ENCODE measurements at places on chromosomes 11 and 22.

- no peak for DNase-seq
Measured at GRCh38 chr11:20172721-20173447, 12.6 kb upstream of the DBX1 start.

DNA sequence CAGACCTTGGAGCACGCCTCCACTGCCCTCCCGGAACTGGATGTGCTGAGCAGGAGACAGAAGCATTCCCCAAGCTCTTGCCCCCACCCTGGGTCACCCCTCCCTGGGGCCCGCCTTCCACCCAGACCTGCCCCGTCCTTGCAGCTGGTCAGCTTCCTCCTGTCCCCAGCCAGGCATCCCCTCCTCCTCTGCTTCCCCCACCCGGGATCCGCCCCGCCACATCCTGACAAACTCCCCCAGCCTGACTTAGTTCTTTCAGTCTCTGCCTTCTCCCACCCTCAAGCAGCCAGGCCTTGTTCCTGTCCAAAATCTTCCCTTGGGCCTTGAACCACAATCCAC is 1.1 kb upstream of the PLXNB2 start:
- no peak for DNase-seq

DNA sequence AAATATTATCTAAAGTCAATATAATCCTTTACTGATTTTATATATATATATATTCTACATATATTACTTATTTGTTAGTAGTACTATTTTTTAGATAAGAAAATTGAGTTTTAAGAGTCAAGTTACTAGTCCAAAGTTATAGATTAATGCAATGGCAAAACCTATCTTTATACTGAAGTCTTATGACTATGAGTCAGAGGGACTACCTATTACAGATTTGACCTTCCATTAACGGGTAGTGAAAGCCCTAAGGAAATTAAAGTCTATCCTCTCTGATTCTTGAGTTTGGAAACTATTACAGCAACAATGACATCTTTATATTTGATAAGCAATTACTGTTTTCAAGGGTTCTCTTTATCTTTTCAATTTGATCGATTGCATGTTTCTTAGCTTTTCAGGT is 315.8 kb downstream of the CASP12 start:
- DNase-seq: no peak

DNA sequence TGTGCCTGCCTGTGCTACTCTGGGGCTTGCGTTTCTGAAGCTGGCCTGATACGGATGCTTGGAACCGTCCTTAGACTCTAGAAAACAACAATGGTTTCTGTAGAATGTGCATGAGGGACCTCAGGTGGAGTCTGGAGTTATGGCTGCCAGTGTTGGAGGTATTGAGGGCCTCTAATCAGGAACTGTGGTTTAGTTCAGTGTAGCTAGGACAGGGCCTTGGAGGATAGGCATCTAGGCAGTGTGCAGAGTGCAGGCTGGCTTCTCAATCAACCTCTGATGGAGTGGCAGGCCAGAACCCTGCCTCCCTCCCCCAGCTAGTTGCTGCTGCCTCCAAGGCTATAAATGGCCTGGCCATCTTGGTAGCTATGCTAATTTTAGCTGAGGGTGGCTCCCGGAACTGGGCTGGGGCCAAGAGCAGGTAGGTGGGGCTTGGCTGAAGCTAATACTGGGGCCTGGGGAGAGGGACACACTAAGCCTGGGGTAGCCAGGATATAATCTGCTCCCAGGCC is 4.0 kb downstream of the STIM1 start:
- DNase-seq: no peak

DNA sequence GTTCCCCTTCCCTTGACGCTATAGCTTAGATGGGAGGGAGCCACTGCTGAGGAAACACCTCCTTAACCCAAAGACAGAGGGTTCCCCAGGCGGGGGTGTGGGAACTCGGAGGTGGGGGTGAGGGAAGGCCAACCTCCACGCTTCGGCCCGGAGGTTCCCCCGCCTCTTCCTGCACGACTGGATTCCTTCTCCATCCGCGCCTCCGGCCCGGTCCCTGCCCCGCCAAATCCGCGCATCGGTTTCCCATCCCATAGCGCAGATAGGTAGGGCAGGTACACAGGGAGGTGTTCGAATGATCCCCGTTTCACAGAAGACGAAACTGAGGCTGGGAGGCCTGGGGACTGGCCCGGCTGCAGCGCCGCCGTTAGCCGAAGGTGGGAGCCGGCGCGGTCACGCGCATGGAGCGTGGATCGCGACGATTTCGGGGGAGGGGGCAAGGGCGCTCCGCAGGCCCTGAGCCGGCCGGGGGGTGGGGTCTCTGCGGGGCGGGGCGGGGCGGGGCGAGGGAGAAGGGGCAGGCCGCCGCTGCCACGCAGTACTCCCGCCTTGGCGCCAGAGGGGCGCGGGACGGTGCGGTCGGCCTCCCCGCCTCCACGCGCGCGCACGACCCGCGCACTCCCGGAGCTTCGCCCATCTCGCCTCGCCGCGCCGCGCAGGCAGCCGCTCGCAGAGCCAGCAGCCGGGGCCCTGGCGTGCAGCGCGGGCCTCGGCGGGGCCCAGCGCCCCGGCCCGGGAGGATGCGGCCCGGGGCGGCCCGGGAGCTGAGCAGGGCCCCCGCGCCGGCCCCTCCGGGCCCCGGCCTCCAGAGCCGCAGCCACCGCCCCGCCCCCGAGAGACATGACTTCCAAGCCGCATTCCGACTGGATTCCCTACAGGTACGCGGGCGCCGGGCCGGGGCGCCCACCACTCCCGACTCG is at the start of gene TUB:
Gene TUB (plus strand): TSS at position 538 of the 917 bp plus-strand sequence. CDS start 300 bp downstream, at position 838.
- DNase-seq: no peak

DNA sequence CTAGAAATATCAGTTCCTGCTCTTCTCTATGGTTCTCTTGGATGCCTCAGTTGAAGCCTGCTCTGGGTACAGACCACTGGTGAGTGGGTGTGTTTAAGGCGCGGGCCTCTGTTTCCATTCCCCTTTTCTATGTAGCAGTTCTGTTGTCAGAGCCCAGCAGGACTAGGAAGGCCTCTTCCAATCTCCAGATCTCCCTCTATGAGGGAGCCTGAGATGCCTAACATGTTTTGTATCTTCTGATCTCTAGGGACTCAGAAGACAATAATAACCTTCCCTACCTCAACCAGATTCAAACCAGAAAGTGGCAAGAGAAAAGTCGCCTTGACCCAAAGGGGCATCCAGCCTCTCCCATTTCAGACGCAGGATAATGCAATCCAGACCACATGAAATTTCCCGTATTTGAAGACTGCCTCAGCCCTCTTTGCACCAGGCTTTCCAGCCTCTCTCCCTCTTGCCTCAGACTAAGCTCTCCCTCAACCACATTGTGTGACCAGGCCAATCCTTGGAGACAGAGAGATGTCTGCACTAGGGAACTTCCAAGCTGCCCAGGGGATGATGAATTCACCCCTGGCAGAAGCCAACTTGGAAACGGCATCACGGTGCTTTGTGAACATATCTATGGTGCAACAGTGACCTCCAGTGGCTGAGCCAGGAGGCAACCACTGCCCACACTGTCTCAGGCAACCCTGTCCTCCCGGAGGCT is 150.1 kb upstream of the UBASH3B start:
- DNase-seq: peak; percentile 28

GRCh38 chr11:72604256-72604655 is 70.0 kb downstream of the PDE2A start:
- no peak for DNase-seq

- no peak for DNase-seq
Measured at GRCh38 chr22:24550902-24551435, 4.0 kb downstream of the GUCD1 start.

GRCh38 chr11:2444821-2445745 is at the start of gene KCNQ1:
Gene KCNQ1, plus strand, starts transcription at chr11:2445008. Its CDS starts 91 bp downstream, at chr11:2445099.
- DNase-seq: peak; percentile 67

GRCh38 chr11:69400140-69400539 is 81.3 kb upstream of the LINC01488 start:
- DNase-seq: no peak

DNA sequence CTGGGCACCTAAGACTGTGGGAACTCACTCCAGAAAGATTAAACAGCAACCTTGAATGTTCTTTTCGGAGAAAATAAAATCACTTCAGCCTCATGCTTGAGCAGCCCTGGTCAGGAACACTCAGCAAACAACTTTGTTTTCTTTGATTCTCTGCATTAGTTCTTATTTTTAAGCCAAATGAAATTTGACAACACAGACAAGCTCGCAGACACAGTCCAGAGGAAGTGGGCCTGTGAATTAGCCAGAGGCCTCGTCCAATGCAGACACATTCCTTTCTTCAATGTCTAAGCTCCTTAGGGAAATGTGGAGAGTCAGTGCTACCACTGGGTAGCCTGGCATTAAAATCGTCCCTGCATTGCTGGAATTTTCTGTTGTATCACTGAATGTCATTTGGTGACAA is 62.9 kb upstream of the CSNK2A3 start:
- DNase-seq: no peak

GRCh38 chr11:12362857-12363256 is 14.5 kb upstream of the PARVA start:
- peak; percentile 15 for DNase-seq

GRCh38 chr22:50676180-50676636 is 3.6 kb downstream of the SHANK3 start:
- DNase-seq: no peak

- DNase-seq: peak; percentile 30
Measured at GRCh38 chr11:18578975-18579598, 9.4 kb downstream of the UEVLD start.

DNA sequence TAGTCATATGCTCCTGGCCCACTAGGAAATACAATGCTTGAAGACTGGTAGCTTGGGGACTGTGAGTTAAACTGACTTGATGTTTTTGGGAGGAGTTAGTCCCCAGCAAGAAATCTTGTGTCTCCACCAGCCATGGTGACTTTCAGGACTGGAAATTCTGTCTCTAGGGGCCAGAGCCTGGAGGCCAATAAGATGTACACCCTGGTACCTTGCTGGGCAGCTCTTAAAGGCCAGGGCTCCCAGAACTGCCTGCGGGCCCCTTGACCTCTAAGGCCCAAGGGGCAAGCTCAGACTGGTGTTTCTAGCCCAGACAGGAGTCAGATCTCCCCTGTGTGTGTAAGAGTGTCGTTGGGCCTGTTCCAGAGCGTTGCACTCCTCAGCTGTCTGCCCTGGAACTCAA is 128.7 kb upstream of the C11orf58 start:
- DNase-seq: no peak

- no peak for DNase-seq
Measured at GRCh38 chr11:106021181-106021966, 666 bp downstream of the MSANTD4 start.

GRCh38 chr22:29870574-29870973 is 12.4 kb upstream of the MTMR3 start:
- DNase-seq: no peak

DNA sequence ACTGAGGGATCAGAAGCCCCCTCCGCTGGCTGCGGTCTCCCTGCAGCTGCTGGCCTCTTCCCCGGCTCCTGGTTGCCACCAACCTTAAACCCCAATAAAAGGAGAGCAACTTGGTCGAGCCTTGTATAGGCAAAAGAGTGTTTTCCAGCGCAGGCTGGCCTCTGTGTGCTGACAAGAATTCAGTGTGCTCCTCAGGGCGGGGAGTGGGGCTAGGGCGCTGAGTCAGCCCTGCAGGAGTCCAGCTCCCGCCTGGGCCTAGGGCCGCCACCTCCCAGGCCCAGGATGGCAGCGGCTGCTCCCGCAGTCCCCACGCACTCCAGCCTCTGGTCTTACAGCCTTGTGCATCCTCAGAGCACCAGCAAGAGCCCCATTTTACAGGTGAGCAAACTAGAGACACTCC is at the start of gene SHISAL1:
Gene SHISAL1 (minus strand): TSS at position 186 of the 400 bp plus-strand sequence. CDS start 12,006 bp downstream, outside the sequence.
- DNase-seq: no peak

- DNase-seq: peak; percentile 27
Measured at GRCh38 chr11:93225662-93226061, 27.9 kb upstream of the SLC36A4 start.

GRCh38 chr22:31490496-31490925 is 869 bp upstream of the EIF4ENIF1 start:
- peak; percentile 70 for DNase-seq

GRCh38 chr11:68692115-68692514 is 7.8 kb downstream of the GAL start:
- no peak for DNase-seq

DNA sequence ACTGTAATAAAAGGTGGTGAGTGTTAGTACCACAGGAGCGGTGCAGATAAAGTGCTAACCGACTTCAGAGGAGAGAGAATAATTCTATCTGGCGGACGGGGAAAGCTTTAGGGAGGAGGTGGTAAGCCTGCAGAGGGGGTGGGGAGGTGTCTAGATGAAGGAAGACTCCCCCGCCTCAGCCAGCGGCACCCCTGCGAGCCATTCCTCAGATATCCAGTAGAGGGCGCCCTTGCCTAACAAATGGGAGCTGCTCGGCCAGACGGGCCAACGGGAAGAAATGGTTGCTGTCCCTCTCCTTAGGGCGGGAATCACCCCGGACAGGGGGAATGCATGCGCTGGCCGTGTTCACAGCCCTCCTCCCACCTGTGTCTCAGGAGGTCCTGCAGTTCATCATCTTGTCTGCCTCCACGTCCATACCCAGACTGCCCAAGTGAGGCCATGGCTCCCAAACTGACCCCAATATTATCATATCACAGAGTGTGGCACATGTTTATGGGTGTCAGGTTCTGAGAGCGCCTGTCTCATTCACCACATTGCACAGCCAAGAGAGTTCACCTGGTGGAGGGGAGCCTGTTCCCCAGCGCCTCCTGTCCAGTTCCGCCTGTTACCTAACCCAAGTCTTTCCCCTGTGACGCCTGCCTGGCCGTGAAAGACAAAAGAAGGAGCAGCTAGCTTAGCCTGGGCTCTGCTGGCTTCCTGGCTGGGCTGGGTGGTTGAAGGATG is 85.5 kb downstream of the ST3GAL4 start:
- peak; percentile 72 for DNase-seq

DNA sequence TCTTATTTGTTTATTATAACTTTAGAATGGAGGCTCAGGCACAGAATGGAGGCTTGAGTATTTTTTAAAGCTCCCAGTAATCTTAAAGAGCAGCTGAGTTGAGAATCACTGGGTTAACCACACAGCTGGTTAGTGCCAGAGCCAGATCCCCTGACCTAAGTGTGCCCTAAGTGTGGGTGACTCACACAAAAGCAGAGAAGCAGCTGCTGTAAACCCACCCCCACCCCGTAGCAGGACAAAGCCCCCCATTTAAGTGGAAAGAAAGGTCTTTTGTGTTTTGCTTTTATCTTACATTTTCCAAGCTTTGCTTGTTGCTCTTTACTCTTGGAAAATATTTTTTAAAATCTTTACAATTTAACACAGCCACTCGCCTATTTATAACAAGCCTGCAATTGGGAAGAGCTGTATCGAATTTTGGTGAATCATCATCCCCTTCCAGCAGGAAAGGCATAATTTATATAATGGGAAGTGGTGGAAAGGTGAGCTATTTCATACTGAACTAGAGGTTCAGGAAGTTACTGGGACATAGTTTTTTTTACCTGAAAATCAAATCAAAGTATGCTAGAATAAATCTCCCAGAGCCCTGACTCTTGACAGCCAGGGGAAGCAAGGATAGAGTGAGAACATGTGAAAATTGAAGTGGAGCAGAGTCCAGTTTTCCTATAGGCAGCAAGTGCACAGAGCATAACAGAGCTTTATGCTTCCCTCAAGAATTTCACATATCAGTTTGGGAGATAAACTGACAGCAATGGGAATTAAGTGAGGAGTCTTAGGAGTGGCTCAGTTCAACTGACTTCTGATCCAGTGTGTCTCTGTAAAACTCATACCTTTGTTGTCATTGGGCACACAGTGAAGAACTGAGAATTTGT is 405.7 kb downstream of the AASDHPPT start:
- DNase-seq: no peak
